ENCODE measurements at places on chromosomes 2 and 18.

DNA sequence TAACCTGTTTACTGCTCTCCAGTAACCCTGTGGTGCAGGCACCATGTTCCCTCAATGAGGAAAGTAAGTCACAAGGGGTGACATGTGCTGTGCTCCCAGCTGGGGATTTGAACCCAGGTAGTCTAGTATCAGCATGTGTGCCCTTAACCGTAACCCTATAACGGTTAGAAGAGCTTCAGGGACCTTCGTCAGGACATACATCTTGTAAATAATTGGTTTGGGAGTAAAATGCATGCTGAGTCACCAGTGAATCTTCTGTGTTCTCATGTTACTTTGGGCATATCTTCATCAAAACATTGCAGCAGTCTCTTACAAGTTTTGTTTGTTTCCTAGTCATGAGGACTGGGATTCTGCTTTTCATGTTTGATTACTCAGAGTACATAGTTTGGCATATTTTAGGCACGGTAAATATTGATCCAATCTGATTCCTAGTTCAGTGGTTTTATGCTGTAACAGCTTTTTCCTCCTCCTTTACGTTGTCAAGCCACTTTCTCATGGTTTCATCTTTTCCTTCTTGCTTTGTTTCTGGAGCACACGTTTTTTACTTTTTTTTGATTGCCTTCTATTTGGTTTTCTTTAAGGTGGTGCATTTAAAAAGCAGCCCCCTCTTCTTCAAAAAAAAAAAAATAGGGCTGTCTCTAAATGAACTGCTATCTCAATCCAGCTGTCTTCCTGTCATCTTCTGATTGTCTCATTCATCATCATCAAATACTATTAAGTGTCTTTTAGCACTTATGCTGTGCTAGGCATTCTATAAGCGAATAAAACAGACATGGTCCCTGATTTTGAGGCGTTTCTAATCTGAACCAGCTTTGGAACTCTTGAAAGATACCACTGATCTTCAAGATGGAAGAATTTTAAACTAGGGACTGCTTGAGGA, 50.4 kb downstream of the CLIP4 start:
- H3K4me1 ChIP-seq: no peaks in the 10 kb centered on the region
- H3K36me3 ChIP-seq: no peaks in the 10 kb centered on the region
- H3K27ac ChIP-seq: no peak overlapping the region
- H3K27me3 ChIP-seq: no peaks in the 10 kb centered on the region

DNA sequence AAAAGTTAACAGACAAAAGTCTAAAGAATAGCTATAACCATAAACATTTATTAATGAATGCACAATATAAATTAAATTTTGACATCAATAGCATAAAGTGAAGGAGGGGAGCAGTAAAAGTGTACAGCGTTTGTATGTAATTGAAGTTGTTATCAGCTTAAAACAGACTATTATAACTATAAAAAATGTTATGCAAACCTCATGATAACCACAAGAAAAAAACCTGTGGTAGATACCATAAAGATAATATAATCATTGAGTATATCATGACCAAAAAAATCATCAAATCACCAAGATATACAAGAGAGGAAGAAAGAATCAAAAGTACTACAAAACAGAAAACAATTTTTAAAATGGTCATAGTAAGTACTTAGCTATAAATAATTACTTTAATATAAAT, 122.1 kb upstream of the ID2 start:
- no peak for DNase-seq
- no peak overlapping the region for H3K4me3 ChIP-seq
- no peaks in the 10 kb centered on the region for H3K36me3 ChIP-seq
- no peaks in the 10 kb centered on the region for H3K27me3 ChIP-seq

- no peaks in the 10 kb centered on the region for H3K36me3 ChIP-seq
- no peak overlapping the region for H3K27ac ChIP-seq
- H3K4me3 ChIP-seq: no peak overlapping the region
- no peaks in the 10 kb centered on the region for H3K4me1 ChIP-seq
Observed at GRCh38 chr18:46843372-46843771, 73.9 kb downstream of the PIAS2 start.

GRCh38 chr2:112136096-112136495, 2.1 kb upstream of the FBLN7 start:
- H3K27ac ChIP-seq: no peak overlapping the region
- H3K36me3 ChIP-seq: no peaks in the 10 kb centered on the region

GRCh38 chr2:138124521-138124920, 160.2 kb downstream of the HNMT start:
- H3K27ac ChIP-seq: no peak overlapping the region
- H3K4me3 ChIP-seq: no peak overlapping the region
- no peaks in the 10 kb centered on the region for H3K4me1 ChIP-seq
- DNase-seq: no peak
- H3K27me3 ChIP-seq: no peaks in the 10 kb centered on the region
- H3K36me3 ChIP-seq: peaks cover 4% of the 10 kb centered on the region

- no peaks in the 10 kb centered on the region for H3K4me1 ChIP-seq
- no peak overlapping the region for H3K27ac ChIP-seq
- no peaks in the 10 kb centered on the region for H3K36me3 ChIP-seq
- DNase-seq: no peak
- no peak overlapping the region for H3K4me3 ChIP-seq
Observed at GRCh38 chr18:10023853-10024570, 110.2 kb downstream of the VAPA start.

DNA sequence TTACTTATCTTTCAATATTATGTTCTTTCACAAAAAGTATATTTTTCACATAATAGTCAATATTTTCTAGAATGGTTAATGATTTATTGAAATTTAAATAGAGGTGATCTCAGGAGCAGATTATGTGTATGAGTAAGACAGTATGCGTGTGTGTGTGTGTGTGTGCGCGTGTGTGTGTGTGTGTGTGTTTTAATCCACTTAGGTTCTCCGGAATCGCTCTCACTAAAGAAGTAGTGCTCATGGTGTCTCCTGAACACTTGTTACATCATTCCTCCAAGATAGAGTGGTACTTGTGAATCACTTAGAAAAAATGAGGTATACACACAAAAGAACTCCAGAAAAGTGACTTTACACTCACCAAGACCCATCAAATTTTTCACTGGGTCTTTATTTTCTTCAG, 91.0 kb upstream of the KCNH7 start:
- no peak overlapping the region for H3K4me3 ChIP-seq
- no peak for DNase-seq
- H3K27ac ChIP-seq: no peak overlapping the region
- no peaks in the 10 kb centered on the region for H3K4me1 ChIP-seq

- H3K4me3 ChIP-seq: no peak overlapping the region
- H3K27me3 ChIP-seq: no peaks in the 10 kb centered on the region
- peak overlapping the region; percentile 1 for H3K27ac ChIP-seq
- H3K36me3 ChIP-seq: no peaks in the 10 kb centered on the region
Observed at GRCh38 chr2:127661072-127661649, 14.2 kb downstream of the LIMS2 start.

GRCh38 chr2:76008001-76008702, 297.4 kb upstream of the GCFC2 start:
- no peaks in the 10 kb centered on the region for H3K27me3 ChIP-seq
- no peaks in the 10 kb centered on the region for H3K4me1 ChIP-seq
- DNase-seq: no peak
- no peak overlapping the region for H3K4me3 ChIP-seq
- no peaks in the 10 kb centered on the region for H3K36me3 ChIP-seq

GRCh38 chr2:113822087-113822815, 65.8 kb upstream of the SLC35F5 start:
- H3K27me3 ChIP-seq: no peaks in the 10 kb centered on the region
- no peak for DNase-seq
- no peak overlapping the region for H3K27ac ChIP-seq
- no peaks in the 10 kb centered on the region for H3K4me1 ChIP-seq

GRCh38 chr2:28439763-28440162, 47.1 kb downstream of the FOSL2 start:
- H3K27me3 ChIP-seq: no peaks in the 10 kb centered on the region
- DNase-seq: no peak
- no peak overlapping the region for H3K27ac ChIP-seq
- H3K4me3 ChIP-seq: no peak overlapping the region
- peaks cover 9% of the 10 kb centered on the region for H3K4me1 ChIP-seq
- H3K36me3 ChIP-seq: no peaks in the 10 kb centered on the region

- H3K27me3 ChIP-seq: no peaks in the 10 kb centered on the region
- DNase-seq: no peak
- H3K4me1 ChIP-seq: no peaks in the 10 kb centered on the region
- no peak overlapping the region for H3K27ac ChIP-seq
- no peak overlapping the region for H3K4me3 ChIP-seq
Observed at GRCh38 chr2:42345986-42346385, 15.0 kb downstream of the COX7A2L start.

DNA sequence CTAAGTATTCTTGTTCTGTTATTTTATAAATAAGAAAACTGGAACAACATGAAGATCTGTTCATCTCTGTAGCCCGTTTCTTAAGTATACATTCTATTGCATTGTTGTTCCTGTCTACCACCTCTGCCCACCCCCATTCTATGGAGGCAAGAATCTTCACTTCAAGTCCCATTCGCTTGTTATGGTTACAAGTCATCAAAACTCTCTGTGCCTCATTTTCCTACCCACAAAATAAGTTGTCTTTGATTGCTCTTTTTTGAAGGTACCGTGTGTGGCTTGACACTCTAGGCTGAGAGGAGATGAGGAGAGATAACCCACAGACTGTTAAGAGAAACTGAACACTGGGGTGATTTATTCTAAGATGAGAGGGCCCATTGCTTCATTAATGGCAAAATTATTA, 2.9 kb upstream of the EVA1A start:
- peaks cover 7% of the 10 kb centered on the region for H3K4me1 ChIP-seq
- H3K4me3 ChIP-seq: no peak overlapping the region
- no peaks in the 10 kb centered on the region for H3K27me3 ChIP-seq

DNA sequence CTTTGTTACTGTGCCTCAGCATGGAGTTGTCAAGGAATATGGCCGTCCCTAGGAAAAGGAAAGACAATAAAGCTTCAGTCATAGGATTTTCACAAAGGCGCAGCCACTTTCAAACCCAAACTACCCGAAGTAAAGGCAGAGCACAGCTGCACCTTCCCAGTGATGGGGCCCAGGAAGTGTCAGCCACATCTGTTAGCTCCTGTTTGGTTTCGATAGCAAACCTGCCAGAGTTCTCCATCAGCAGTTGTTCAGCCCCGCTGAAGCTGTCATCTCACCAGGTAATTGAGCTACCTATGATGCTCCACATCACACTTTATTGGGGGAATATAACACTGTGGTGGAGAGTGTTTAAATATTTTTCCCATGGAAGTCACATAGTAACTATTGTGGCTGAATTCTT, 80.7 kb downstream of the LRATD1 start:
- DNase-seq: no peak
- H3K36me3 ChIP-seq: no peaks in the 10 kb centered on the region
- no peaks in the 10 kb centered on the region for H3K4me1 ChIP-seq
- no peak overlapping the region for H3K4me3 ChIP-seq
- H3K27ac ChIP-seq: no peak overlapping the region
- H3K27me3 ChIP-seq: no peaks in the 10 kb centered on the region

GRCh38 chr2:117755768-117756167, 58.7 kb upstream of the DDX18 start:
- no peak overlapping the region for H3K4me3 ChIP-seq
- no peaks in the 10 kb centered on the region for H3K27me3 ChIP-seq
- no peaks in the 10 kb centered on the region for H3K4me1 ChIP-seq
- DNase-seq: no peak
- H3K36me3 ChIP-seq: no peaks in the 10 kb centered on the region
- H3K27ac ChIP-seq: no peak overlapping the region

GRCh38 chr2:39517622-39518021, 80.5 kb upstream of the MAP4K3 start:
- no peak overlapping the region for H3K27ac ChIP-seq
- DNase-seq: no peak
- no peaks in the 10 kb centered on the region for H3K4me1 ChIP-seq
- H3K27me3 ChIP-seq: no peaks in the 10 kb centered on the region
- H3K36me3 ChIP-seq: no peaks in the 10 kb centered on the region

GRCh38 chr2:208627916-208628315, 221.3 kb downstream of the PTH2R start:
- H3K4me1 ChIP-seq: no peaks in the 10 kb centered on the region
- DNase-seq: no peak
- H3K27me3 ChIP-seq: no peaks in the 10 kb centered on the region
- no peaks in the 10 kb centered on the region for H3K36me3 ChIP-seq

DNA sequence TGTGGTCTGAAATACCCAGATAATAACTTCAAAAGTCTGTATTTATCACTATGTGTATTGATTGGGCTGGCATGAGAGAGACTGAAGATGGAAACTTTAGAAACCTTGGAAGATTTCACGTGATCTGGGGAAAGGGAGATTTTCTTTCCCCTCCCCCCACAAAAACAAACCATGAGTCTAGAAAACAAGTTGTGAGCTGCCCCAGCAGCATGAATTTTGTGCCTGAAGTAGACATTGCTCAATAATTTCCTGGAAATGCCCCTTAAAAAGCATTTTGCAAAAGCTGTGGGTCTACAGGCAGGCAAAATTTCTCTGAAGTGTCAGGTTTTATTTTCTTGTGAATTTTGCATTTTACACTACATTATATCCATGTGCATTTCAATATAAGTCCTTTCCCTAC, 101.8 kb downstream of the ETAA1 start:
- no peak overlapping the region for H3K4me3 ChIP-seq
- H3K36me3 ChIP-seq: no peaks in the 10 kb centered on the region
- H3K27me3 ChIP-seq: no peaks in the 10 kb centered on the region
- H3K27ac ChIP-seq: no peak overlapping the region

DNA sequence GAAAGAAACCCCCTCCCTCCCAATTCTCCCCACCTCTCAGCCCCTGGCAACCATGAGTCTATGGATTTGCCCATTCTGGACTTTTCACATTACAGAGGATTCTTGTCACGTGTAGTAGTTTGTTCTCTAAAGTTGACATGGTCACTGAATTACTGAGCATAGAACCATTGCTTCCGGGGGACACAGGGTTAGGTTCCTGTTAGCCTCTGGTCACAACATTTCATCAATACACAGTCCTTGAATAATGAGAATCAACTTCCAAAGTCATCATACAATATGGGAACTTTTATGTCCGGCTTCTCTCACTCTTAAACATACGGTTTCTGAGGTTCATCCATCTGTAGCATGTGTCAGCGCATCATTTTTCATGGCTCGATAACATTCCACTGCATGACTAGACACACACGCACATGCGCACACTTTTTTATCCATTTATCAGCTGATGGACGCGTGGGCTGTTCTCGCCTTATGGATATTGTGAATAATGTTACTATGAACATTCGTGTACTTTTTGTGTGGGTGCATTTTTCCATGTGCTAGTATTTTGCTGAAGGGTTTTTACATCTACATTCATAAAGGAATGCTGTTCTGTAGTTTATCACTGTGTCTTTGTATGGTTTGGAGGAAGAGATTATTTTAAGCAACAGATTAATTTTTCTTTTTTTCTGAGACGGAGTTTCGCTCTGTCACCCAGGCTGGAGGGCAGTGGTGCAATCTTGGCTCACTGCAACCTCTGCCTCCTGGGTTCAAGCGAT, 48.1 kb downstream of the PARD6G start:
- no peaks in the 10 kb centered on the region for H3K27me3 ChIP-seq
- no peak overlapping the region for H3K27ac ChIP-seq
- no peaks in the 10 kb centered on the region for H3K36me3 ChIP-seq
- H3K4me3 ChIP-seq: no peak overlapping the region
- DNase-seq: no peak

GRCh38 chr2:112881217-112881985, 29.6 kb upstream of the IL37 start:
- H3K27me3 ChIP-seq: peaks cover 21% of the 10 kb centered on the region
- DNase-seq: no peak
- no peak overlapping the region for H3K4me3 ChIP-seq
- H3K27ac ChIP-seq: no peak overlapping the region
- H3K4me1 ChIP-seq: no peaks in the 10 kb centered on the region

- no peaks in the 10 kb centered on the region for H3K4me1 ChIP-seq
- DNase-seq: no peak
- no peak overlapping the region for H3K4me3 ChIP-seq
- H3K36me3 ChIP-seq: no peaks in the 10 kb centered on the region
Observed at GRCh38 chr18:59086522-59086921, 53.2 kb upstream of the SEC11C start.

- H3K27ac ChIP-seq: no peak overlapping the region
- no peak for DNase-seq
- peaks cover 23% of the 10 kb centered on the region for H3K27me3 ChIP-seq
Observed at GRCh38 chr2:469514-469913, 181.6 kb upstream of the ALKAL2 start.

Measured in breast epithelium (tissue), 4 donors.